NCI-H1105 (cell line): ENCODE measurements at places on chromosomes 4 and X.

DNA sequence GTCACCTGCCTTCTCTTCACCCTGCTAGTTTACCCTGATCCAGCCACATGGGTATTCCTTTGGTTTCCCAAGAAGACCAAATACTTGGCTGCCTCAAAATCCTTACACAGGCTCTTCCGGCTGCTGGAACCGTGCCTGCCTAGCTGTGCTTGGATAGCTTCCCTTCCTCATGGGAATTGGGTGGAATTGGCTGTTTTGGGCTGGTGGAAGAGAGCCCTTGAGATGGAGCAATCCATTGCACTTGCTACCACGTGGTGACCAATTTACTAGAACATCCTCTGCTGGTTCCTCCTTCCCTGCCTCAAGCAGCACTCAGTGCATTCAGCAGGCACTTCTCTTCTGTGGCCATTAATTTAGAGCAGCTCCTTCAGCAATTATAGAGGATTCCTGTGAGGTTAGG lies 119.3 kb upstream of the AP1S2 start:
- DNase-seq: no peak

- DNase-seq: no peak
These were observed 21.4 kb downstream of the IL3RA start for GRCh38 chrX:1357993-1358392.

- no peak for DNase-seq
These were observed 25.8 kb downstream of the OTUD4 start for GRCh38 chr4:145154573-145154972.

DNA sequence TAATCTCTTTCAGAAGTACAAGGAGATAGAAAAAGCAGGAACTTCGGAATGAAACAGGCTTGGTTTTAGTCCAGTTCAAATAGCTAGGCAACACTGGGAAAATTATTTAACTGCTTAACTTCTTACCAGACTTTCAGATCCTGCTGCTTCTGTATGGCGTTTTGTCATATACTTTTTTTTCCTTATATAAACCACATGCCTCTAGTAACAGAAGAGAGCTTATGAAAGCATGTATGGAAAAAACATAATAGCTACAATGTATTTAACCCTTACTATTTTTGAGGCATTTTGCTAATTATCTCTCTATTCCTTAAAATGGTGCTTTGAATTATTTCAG lies 439.6 kb downstream of the INPP4B start:
- no peak for DNase-seq

DNA sequence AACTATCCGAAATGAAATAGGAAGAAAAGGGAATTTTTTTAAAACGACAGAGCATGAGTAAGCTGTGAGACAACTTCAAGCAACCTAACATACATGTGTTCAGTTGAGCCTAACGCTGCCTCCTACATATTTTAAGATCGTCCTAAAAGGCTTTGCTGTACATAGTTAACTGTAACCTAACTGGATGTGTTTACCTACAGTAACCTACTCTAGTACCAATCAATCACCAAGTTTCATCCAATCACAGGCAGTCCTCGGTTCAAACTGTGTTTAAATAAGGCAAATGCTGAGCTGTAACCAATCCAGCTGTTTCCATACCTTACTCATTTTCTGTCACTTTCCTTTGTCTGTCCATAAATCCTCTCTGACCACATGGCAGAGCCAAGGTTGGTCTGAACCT lies 17.1 kb downstream of the RCHY1 start:
- no peak for DNase-seq

GRCh38 chrX:41734530-41734929 lies 10.5 kb downstream of the GPR82 start:
- no peak for DNase-seq

DNA sequence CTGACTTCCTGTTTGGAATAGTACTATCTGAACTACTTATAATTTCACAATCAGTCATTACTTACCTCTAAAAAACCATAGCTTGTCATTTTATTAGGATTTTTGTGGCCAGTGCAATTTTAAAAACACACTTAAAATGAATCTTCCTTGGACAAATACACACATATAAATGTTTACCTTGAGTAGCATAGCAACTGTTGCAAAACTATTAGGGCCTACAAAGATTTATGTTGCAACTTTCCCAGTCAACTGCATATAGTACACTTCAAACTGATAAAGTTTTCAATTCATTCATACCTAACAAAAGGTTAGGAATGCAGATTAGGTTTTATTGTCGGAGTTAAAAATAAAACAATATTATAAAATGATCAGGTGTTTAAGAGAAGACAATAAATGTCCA lies 193.0 kb downstream of the PDGFC start:
- no peak for DNase-seq

GRCh38 chr4:11409632-11410031 lies 19.1 kb downstream of the HS3ST1 start:
- DNase-seq: no peak

- DNase-seq: no peak
These were observed 83.5 kb upstream of the SMIM10 start for GRCh38 chrX:134907302-134907701.

DNA sequence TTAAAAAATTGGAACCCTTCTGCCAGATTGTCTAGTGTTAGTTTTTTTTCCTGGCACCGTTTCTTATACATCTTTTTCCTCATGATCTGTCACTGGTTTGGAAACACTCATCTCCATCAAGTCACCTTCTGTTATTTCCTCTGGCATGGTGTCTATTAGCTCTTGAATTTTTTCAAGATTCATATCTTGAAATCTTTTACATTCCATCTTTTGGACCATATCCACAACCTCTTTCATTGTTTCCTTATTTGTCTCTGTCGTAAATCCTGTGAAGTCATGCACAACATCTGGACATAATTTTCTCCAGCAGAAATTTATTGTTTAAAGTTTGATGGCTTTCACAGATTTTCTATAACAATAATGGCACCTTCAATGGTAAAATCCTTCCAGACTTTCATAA lies 10.2 kb upstream of the TMEM185A start:
- DNase-seq: no peak

GRCh38 chr4:6506616-6507140 lies 34.3 kb upstream of the PPP2R2C start:
- DNase-seq: no peak

DNA sequence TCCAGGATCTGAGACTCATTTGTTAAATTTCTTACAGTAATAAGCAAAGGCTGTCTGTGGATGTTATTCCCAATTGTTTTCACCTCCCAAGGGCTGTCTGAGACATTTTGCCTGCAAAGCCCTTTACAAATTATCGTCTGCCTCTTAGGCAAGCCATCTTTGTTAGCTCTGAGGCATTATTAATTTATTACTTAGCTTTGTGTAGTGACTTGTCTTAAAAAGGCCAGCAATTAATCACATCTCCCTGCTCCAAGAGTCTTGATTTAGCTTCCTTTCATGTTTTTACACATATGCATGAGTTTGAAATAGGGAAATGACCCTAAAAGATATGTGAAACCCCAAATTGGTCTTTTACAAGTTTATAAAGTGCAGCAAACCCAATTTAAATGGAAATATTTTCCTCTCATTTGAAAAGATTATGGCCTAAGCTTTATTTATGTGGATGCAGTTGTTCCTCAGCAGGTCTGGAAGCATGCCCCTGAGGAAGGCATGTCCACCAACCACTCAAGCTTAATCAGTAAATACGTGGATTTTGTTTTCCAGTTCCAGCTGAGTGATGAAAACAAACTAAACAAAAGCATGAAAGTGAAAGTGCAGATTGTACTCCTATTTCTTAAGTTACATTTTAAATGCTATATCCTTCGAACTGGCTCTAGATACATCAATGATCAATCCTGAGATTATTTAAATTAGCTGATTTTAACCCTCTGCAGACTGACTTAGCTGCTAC lies 173.6 kb upstream of the LNX1 start:
- DNase-seq: no peak

DNA sequence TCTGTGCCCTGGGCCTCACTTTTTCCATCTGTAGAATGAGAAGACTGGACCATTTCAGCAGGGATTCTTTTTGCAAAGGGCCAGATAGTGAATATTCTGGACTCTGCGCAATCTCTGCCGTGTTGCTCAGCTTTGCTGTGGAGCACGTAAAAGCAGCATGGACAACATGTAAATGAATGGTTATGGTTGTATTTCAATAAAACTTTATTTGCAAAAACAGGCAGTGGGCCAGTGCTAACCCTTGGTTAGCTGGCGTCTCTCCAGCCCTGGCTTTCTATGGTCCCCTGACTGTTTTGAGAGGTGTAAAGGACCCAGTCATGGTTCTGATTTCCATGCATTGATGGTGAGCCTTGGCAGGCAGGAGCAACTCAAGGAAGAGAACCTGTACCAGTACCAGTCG lies 18.7 kb downstream of the WFS1 start:
- DNase-seq: no peak

GRCh38 chrX:18099745-18100144 lies 120.9 kb downstream of the BEND2 start:
- DNase-seq: no peak

- DNase-seq: no peak
These were observed 24.2 kb upstream of the SLC2A9 start for GRCh38 chr4:10045481-10045880.

GRCh38 chr4:76615999-76616398 lies 181.0 kb downstream of the SHROOM3 start:
- DNase-seq: no peak

DNA sequence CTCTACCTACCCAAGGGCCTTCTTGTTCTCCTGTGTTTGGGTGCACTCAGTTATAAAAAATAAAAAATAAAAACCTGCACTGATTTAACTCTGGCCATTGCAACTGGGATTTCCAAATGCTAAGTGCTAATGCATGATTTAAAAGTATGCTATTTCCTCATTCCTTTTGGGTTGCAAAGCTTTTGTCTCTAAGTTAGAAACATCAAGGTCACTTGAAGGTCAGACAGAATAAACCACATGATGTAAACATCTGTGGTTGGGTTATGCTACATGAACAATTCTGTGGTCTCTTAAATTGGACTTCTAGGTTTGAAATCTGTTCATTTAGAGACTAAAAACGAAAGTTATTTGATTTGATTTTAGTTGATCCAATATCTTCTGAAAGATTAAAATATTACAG lies 1547.4 kb upstream of the TENM3 start:
- DNase-seq: no peak

DNA sequence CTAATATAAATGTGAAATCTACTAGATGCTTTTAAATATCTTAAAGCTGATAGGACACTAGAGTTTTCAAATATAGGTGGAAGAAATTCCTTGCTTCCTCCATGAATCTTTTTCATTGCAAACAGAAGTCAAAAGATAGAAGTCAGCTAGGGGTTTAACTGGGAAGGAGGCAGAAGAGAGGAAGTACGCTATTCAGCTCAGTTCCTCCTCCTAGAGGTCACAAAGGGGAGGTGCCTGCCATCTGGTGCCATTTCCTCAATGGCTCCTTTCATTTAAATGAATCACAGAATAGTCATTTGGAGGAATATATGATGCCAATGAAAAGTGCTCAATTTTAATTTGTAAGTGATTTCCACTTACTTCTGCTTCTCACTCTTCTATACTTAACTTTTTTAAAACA lies 8.5 kb downstream of the COL25A1 start:
- DNase-seq: no peak

GRCh38 chr4:2457481-2458295 lies 11.2 kb upstream of the RNF4 start:
- no peak for DNase-seq

GRCh38 chr4:74656596-74656995 lies 137.7 kb downstream of the BTC start:
- DNase-seq: no peak

DNA sequence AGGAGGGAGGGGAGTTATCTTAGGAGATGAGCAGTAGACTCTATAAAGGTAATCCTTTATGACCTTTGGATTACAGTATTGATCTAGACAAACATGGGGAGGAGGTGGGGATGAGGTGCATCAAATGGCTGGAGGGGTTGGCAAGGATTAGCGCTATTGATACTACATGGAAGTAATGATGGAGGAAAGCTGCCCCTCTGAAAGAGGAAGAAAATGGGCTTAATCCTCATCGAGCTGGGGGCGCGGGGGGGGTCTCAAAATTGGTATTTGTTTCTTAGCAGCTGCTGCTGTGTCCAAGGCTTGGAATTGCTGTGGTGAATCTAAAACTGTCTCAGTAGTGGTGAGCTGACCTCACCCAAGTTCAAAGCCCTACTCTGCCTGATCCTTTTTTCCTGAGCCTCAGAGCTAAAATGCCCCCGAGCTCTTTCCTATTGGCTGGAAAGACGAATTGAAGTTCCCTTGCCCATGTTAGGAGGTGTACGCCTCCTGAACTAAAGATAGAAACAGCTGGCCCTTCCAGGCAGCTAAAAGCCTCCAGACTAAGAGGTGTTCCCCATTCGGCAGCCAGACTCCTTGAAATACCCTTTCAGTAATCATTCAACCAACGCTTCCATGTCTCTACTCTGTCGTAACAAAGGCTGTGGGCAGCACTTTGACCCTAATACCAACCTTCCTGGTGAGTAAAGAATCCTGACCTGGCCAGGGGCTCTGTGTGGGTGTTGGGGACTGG lies at the start of gene ITGB1BP2:
Gene ITGB1BP2, plus strand, starts transcription at position 556 of the 730 bp plus-strand sequence. Its CDS starts 57 bp downstream, at position 613.
- no peak for DNase-seq

DNA sequence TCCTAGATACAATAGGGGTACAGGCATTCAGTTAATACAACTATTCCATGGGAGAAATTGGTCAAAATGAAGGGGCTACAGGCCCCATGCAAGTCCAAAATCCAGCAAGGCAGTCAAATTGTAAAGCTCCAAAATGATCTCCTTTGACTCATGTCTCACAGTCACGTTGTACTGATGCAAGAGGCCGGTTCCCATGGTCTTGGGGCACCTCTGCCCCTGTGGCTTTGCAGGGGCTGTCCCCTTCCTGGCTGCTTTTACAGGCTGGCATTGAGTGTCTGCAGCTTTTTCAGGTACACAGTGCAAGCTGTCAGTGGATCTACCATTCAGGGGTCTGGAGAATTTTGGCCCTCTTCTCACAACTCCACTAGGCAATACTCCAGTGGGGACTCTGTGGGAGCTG lies 12.5 kb upstream of the ASIC5 start:
- no peak for DNase-seq

GRCh38 chrX:143757375-143757774 lies 36.8 kb upstream of the SPANXN2 start:
- DNase-seq: no peak

- no peak for DNase-seq
These were observed 1326.3 kb downstream of the C4orf33 start for GRCh38 chr4:130422261-130422660.

DNA sequence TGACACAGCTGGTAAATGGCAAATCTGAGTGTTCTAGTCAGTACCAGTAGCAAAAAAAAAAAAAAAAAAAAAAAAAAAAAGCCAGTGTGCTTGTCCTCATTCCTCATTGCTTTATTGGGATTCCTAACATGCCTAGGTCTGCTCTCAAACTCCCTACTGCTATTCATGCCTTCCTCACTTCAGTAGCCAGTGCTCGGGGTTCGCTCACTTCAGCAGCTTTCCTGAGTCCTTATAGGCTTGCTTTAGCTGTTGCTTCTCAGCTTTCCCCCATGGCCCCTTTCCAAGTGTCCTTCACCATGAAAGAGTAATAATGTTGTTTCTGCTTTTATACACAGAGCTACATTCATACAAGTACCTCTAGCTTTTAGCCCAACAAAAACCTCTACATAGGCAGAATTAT lies 30.8 kb downstream of the SLITRK2 start:
- DNase-seq: no peak

- DNase-seq: no peak
These were observed 265.5 kb downstream of the UNC5C start for GRCh38 chr4:95283320-95283719.

- DNase-seq: peak; percentile 31
These were observed at the start of gene CNOT6L for GRCh38 chr4:77818602-77819403. Gene CNOT6L (minus strand): TSS chr4:77819368. CDS start chr4:77819308, 60 bp downstream.
